Type B pancreatic cell (in vitro differentiated cells): ENCODE measurements at places on chromosomes 11 and 22. TPM values are rescaled to one million over a fixed set of nuclear protein-coding genes. Genes with fewer than 3 reads are reported as not detected.

GNG3 gene
- total RNA-seq = 0.88 and 4.7 TPM in 2 replicates

TIGD3 gene
- total RNA-seq = 1.2 and 1.3 TPM in 2 replicates

ANO9 gene
- total RNA-seq = 25.3 and 66.6 TPM in 2 replicates

OR2AT4 gene
- not detected in 2 replicates for total RNA-seq

GGT1 gene
- 4.2 and 8.7 TPM in 2 replicates for total RNA-seq

PLEKHA7 gene
- total RNA-seq = 64.7 and 177 TPM in 2 replicates

UNC93B1 gene
- total RNA-seq = 13.0 and 13.7 TPM in 2 replicates

MCHR1 gene
- 0.17 and 6.9 TPM in 2 replicates for total RNA-seq

GRCh38 chr22:40396882-40397281 is 26.5 kb downstream of the SGSM3 start:
- H3K4me1 ChIP-seq = peaks cover 28% of the 10 kb centered on the region
- H3K36me3 ChIP-seq = peaks cover 18% of the 10 kb centered on the region
- peak overlapping the region; percentile 78 for H3K4me3 ChIP-seq
- H3K27ac ChIP-seq = peak overlapping the region; percentile 92

GRCh38 chr22:27996529-27996925 is 77.5 kb upstream of the PITPNB start:
- H3K4me1 ChIP-seq = no peaks in the 10 kb centered on the region
- H3K27ac ChIP-seq = no peak overlapping the region
- no peak for DNase-seq
- no peaks in the 10 kb centered on the region for H3K27me3 ChIP-seq
- H3K4me3 ChIP-seq = no peak overlapping the region
- H3K36me3 ChIP-seq = no peaks in the 10 kb centered on the region

- H3K27ac ChIP-seq = no peak overlapping the region
- no peaks in the 10 kb centered on the region for H3K36me3 ChIP-seq
- DNase-seq = no peak
- H3K27me3 ChIP-seq = no peaks in the 10 kb centered on the region
- no peaks in the 10 kb centered on the region for H3K4me1 ChIP-seq
These were observed 1137.7 kb upstream of the CNTN5 start for GRCh38 chr11:97883086-97883485.

- H3K4me1 ChIP-seq = no peaks in the 10 kb centered on the region
- H3K4me3 ChIP-seq = no peak overlapping the region
- H3K36me3 ChIP-seq = peaks cover 3% of the 10 kb centered on the region
- H3K27ac ChIP-seq = no peak overlapping the region
- H3K27me3 ChIP-seq = peaks cover 12% of the 10 kb centered on the region
These were observed 155.8 kb downstream of the C11orf91 start for GRCh38 chr11:33544593-33545373.
